CD14-positive monocyte (primary cell): ENCODE measurements at places on chromosomes 16 and 17. TPM values are rescaled to one million over a fixed set of nuclear protein-coding genes. Genes with fewer than 3 reads are reported as not detected.
A peak's percentile ranks its signal among the peaks of the same experiment; 100 is the strongest.

GRCh38 chr17:34616148-34616547, 36.8 kb downstream of the TMEM132E start:
- DNase-seq = no peak

GRCh38 chr17:13909901-13910519, 159.3 kb upstream of the COX10 start:
- DNase-seq = no peak

GRCh38 chr17:80774643-80775281, 216.9 kb upstream of the CHMP6 start:
- DNase-seq = no peak

GRCh38 chr16:84449156-84450140, 55.0 kb downstream of the MEAK7 start:
- no peak for DNase-seq

- DNase-seq = no peak
Measured at GRCh38 chr17:67922503-67922902, 73.8 kb downstream of the C17orf58 start.

DNA sequence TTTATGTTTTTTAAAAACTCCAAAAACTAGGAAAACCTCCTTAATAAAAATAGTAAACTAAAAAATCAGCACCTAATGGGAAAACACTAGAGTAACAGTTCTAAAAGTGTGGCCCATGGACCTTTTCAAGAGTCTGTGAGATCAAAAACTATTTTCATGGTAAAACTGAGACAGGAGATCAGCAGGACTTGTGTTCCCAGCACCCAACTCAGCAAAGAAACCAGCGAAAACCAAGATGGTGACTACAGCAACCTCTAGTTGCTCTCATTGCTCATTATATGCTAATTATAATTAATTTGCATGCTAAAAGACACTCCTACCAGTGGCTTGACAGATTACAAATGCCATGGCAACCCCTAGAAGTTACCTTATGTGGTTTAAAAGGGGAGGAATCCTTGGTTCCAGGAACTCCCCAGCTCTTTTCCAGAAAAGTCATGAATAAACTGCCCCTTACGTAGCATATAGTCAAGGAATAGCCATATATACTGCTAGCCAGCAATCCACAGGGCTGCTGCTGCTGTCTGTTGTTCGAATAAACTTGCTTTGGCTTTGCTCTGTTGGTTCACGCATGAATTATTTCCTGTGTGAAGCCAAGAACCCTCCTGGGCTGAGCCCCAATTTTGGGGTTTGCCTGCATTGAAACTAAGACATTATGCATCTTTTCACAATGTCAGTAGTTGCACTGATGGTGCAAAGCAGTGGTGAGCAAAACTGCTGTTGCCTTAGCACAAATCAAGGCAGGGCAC, 12.4 kb downstream of the CMTR2 start:
- no peak for DNase-seq

GP1BA gene
- 0.24 TPM for polyA plus RNA-seq

DNA sequence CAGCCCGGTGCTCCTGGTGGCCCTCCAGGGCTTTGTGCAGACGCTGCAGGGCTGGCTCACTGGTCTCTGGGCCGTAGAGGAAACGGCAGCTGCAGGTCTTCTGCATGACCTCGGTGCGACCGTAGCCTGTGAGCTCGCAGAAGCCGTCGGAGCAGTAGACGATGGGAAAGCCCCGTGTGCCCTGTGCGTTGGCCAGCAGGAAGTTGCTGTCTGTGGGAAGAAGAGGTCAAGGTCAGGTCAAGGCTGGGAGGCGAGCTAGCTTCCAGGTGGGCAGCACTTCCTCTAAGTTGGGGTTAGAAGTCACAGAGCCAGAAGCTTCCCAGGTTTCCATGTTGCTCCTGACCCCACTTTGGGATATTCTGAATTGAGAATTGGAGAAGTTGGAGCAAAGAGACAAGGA, 2.1 kb downstream of the KCNH4 start:
- DNase-seq = peak; percentile 63

- no peak for DNase-seq
Measured at GRCh38 chr17:80133626-80133970, 13.3 kb downstream of the EIF4A3 start.

GRCh38 chr17:17648762-17649161, 32.5 kb upstream of the RAI1 start:
- DNase-seq = no peak

DNA sequence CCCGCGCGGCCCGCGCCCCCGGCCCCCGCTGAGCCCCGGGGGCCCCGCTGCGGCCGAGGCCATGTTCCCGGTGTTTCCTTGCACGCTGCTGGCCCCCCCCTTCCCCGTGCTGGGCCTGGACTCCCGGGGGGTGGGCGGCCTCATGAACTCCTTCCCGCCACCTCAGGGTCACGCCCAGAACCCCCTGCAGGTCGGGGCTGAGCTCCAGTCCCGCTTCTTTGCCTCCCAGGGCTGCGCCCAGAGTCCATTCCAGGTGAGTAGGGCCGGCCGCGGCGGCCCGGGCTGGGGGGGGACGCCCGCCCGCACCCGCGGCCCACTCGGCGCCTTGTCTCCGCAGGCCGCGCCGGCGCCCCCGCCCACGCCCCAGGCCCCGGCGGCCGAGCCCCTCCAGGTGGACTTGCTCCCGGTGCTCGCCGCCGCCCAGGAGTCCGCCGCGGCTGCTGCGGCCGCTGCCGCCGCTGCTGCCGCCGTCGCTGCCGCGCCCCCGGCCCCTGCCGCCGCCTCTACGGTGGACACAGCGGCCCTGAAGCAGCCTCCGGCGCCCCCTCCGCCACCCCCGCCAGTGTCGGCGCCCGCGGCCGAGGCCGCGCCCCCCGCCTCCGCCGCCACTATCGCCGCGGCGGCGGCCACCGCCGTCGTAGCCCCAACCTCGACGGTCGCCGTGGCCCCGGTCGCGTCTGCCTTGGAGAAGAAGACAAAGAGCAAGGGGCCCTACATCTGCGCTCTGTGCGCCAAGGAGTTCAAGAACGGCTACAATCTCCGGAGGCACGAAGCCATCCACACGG, 504 bp downstream of the MAZ start:
- no peak for DNase-seq

DNA sequence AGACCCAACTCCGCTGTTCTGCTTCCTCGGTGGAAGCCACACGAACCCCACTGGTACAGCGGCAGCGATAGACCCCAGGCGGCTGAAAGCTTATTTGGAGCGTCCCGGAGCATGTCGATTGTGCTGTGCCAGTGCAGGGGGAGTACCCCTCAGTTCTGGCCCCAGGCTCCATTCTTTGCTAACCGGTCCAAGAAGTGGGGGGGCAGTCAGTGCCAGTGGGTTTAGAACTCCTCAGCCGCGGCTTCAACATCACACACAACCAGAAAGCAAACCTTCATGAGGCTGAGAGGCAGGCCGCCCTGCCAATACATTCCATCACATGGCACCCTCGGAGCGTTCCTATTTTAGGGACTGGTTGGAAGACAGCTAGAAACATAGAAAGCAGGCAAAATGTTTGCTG, 1.7 kb upstream of the MNT start:
- no peak for DNase-seq

DNA sequence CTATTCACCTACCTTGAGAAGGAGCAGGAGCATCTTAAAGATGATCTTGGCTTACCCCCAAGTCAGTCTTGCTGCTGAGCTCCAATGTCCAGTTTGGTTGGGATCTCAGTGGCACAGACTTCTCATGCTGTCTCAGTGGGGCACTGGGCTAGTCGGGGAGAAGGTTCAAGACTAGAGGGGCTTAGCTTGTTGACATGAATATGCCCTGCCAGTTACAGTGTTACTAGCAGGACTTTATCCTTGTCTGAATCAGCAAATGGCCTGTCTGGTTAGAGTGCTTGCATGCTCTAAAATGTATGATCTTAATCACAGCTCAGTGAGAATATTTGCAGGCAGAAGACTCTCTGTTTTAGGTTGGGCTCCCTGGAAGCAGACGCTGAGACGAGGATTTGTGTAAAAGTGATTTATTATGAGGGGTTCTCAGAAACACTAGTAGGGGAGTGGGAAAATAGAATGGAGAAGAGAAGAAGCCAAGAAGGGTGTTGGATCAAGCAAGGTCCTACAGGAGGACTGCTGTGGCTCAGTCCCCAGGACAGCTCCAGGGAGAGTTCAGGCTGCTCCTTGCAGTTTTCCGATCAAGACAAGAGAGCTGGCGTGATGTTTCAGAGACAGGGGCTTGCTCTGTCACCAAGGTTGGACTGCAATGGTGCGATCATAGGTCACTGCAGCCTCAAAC, 150.4 kb upstream of the HS3ST2 start:
- no peak for DNase-seq

DNA sequence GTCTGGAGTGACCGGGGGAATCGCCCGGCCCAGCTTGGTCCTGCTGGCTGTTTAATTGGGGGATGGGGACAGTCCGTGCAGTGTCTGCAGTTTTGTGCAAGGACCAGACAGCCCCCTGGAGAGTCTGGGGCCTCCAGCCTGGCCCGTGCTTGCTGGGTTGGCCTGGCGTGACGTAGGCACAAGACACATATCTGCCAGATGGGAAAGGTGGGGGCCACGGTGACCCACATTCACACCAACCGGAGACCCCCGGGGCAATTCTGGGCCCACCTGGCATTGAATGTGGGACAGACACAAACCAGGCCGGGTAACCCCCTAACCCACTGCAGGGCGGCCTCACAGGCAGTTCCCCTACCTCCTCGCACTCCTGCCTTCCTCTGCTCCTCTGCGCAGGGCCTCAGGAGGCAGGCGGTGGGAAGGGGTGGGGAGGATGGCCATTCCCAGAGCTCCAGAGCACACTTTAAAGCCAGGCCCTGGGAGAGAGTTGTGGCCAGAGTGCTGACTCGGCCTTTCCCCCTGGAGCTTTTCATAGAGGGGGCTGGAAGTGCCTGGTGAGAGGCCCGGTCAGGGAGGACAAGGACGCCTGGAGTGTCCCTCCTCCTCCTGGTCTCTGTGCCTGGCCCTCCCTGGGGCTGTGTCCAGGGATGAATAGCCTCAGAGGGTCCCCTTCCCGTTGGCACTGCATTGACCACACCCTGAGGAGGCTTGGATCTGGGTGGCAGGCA, 1.5 kb downstream of the MRC2 start:
- DNase-seq = no peak
